Stimulated activated CD4-positive, alpha-beta T cell treated with anti-CD3 and anti-CD28 coated beads, TNF-alpha, amount 100 ng/mL, for 24 hours (primary cell): ENCODE measurements at places on chromosomes 5 and 9.

DNA sequence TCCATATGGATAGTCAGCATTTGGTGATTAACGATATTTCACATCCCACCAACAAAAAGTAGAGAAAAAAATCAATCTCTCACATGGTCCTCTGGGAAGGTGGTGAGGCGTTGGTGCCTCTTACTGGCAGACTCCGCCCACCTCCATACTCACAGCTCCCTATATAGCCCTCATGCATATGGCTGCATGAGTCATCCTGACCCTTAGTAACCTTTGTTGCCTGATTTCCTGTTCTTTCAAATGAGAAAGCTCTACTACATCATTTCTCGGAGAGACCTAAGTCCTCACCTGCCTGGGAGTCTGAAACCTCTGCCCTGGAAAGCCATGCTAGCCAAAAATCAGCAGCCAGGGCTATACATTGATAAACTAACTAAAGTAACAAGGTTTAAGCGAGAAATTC, 33.3 kb upstream of the ABCA1 start:
- peak; percentile 61 for DNase-seq

- DNase-seq: no peak
These were observed 239.5 kb upstream of the MAP3K1 start for GRCh38 chr5:56575821-56576220.

DNA sequence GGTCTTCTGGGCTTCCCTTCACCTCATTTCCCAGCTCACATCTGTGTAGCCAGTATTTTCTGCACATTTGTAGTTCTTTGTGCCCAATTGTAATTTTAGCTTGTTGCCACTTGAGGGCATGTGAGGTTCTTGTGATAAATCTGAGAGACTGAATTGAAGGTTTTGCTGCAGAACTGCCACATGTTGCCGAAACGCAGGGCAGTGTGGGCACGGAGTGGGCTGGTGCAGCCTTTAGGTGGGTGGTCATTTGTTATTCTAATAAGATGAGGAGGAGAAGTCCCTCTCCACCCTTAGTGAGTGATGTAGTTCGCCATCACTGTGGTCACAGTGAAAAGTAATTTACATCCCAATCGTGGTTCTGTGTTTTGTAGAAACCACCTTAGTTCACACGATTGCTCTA, 21.2 kb downstream of the OTULIN start:
- DNase-seq: no peak

- no peak for DNase-seq
These were observed 133.1 kb downstream of the HSD17B3 start for GRCh38 chr9:96168882-96169281.

GRCh38 chr9:138013273-138013672, 135.7 kb downstream of the CACNA1B start:
- no peak for DNase-seq

DNA sequence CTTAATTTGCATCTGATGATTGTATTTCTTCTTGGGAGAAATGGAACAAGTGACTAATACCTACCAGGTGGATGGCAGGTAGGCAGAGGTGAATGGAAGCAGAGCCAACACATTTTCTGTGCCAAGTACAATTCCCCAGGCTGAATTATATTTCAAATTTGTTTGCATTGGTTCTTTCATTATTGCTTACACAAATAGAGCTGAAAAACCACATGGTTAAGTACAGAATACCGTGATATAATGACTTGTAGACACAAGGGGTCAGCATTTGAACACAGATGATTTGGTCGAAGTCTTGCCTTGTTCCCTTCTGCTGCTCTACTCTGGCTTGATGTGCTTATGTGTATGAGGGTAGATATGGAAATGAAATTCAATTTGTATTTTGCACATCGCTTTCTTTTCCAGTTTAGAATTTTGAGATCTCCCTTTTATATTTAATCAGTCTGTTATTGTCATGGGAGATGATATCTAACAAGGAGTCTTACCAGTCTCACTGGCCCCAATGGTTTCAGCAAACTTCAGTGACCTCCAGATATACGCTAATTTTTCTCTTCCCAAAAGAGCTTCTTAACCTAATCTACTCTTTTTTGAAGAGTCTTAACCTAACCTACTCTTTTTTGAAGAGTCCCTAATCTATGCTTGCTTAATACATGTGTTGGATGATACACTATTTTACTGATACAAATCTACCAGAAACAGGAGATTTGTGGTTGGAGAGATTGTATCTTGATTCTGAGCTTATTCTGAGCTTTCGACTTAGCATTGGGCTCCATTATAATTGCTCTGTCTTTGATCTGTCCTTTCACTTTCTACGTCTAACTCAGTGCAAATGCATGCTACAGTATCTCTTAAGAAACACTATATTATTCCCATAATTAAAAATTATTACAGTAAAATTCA, 88.1 kb downstream of the PCSK1 start:
- no peak for DNase-seq
